Stimulated activated CD4-positive, alpha-beta T cell treated with anti-CD3 and anti-CD28 coated beads, Interleukin-15, amount 100 ng/mL, for 24 hours (primary cell): ENCODE measurements at places on chromosomes 3 and 15.
A peak's percentile ranks its signal among the peaks of the same experiment; 100 is the strongest.

DNA sequence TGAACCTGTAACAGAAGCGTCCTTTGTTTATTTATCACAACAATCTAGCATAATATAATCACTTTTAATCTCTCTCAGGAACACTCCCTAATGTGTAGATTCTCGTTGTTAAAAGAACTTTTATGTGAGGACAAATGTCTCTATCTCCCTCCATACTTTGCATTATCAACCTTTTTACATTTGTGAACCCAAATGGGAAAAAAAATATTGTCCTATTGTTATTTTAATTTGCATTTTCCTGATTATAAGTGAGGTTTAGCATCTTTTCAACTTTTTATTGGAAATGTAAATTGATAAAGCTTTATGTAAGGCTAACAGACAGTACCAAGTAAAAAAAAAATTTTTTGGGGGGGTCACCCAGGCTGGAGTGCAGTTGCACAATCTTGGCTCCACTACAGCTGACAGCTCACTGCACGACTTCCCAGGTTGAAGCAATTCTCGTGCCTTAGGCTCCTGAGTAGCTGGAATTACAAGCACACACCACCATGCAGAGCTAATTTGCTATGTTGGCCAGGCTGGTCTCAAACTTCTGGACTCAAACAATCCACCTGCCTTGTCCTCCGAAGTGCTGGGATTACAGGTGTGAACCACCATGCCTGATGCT lies 33.0 kb upstream of the DENND4A start:
- DNase-seq: no peak

- no peak for DNase-seq
Measured at GRCh38 chr3:152413240-152413639, 144.5 kb downstream of the MBNL1 start.

DNA sequence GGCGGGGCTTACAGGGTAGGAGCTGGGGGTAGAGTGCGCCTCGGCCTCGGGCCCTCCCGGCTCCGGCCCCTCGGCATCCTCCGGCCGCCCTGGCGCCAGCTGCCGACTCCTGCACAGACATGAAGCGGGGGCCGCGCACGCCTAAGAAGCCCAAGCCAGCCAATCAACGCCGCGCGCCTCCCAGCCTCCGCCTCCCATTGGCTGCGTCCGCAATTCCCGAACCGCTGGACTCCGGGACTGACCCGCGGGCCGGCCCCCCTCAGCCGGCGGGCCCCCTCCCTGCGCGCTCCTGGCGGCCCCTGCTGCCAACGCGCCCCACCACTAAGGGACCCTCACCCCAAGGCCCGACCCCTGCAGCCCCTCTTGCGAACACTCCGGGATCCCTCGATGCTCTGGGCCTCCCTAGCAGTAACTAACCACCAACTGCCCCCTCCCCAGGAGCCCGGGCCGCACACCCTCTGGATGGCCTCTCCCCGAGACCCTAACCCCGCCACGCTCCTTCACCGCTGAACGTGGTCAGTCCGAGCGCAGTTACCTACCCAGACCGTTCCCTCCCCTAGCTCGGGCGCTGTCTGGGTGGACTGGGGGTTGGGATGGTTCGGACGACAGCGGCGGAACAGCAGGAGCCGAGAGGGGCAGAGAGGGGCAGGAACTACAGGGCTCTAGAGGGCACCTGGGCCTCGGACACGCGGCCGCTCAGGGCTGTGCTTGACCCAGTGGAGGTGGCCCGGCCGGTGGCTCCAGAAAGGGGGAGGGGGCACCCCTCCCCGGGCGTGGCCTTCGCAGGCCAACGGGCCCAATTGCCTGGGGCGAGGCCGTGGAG lies 5.0 kb downstream of the GATA2 start:
- peak; percentile 62 for DNase-seq

DNA sequence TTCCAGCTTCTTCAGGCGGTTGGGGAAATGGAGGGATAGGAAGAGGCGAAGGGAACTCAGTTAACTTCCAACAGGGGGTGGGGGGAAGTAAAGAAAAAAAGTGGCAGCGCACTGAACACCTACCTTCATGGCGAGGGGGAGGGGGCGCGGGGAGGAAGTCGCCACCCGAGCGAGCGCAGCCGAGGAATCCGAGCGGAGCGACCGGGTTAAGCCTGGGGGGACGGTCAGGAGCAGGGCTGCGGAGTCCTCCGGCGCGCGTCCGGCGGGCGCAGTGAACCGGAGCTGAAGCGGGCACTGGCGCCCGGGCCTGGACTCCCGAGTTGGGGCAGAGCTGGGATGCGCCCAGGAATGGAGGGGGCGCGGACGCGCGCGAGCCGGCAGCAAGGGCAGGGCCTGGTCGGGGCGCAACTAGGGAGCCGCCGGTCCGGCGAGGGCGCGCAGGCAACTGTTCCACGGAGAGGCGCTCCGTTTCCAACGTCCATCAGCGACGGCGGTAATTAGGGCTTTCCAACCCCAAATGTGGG lies at the start of gene WNT5A:
Gene WNT5A (minus strand): TSS at position 450 of the 524 bp plus-strand sequence. CDS start 321 bp downstream, at position 129.
- no peak for DNase-seq

GRCh38 chr15:83305704-83306291 lies 21.3 kb upstream of the BNC1 start:
- no peak for DNase-seq

GRCh38 chr3:5126586-5126985 lies 4.5 kb downstream of the ARL8B start:
- no peak for DNase-seq

GRCh38 chr3:51703761-51704510 lies 2.9 kb upstream of the GRM2 start:
- no peak for DNase-seq

- DNase-seq: no peak
Measured at GRCh38 chr3:97699889-97700288, 64.7 kb upstream of the ARL6 start.

DNA sequence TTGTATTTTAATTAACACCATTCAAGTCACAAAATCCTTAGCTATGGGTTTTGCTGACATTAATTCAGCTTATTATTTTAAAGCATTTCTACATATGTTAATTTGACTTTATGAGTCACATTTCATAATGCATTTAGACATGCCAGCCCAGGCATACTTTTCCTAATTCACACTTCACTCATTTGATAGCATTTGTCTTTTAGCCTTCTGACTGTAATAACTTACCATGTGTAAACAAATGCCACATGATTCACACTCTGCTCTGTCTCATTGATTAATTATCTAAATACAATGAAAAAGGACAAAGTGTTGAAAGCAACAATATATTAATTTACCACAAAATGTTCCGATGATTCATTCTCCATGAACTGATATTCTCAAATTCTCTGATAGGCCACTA lies 927.8 kb upstream of the EPHA6 start:
- DNase-seq: no peak

DNA sequence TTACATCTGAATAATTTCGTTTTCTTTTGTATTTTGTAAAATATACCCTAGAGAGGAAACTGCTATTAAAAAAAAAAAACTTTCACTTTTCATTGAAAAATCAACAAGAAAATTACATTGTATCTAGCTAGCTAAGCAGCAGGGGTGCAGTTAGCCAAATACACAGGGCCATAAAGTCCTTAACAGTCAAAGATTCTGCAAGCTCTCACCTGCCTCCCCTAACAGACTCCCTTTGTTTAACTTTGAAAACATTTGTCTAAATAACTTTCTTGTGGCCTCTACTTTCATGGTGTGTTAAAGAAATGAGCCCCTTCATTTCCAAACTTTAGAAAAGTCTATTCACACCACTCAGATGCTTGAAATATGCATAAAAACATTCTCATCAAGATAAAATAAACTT lies 23.3 kb downstream of the CBLB start:
- no peak for DNase-seq

DNA sequence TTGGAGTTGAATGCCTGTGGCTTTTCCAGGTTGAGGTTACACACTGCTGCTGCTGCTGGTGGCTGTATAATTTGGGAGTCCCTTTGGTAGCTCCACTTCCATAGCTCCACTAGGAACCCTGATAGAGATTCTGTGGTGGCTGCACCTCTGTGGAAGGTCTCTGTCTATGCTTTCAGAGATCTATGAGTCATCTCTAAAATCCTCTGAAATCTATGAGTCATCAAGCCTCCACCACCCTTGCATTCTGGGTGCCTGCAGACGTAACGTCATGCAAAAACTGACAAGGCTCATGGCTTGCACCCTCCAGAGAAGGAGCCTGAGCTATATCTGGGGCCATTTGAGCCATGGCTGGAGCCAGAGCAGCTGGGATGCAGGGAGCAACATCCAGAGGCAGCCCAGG lies 1037.0 kb upstream of the CFAP20DC start:
- peak; percentile 62 for DNase-seq

DNA sequence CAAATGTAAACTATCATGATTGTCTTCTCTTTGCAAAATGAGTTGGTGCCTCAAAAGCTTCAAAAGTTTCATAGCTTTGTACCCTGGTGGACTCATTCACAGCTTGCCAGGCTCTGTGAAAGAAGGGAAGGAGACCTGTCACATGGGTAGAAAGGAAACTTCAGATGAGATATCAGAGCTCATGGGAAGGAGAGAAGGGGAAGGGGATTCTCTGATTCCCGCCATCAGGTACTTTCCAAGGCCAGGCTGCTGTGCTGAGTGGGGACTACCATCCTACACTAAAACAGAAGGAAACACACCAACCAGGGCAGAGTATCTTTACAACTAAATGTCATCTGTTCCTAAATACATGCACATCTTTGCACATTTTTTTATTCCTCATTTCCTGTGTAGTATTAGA lies 9.2 kb downstream of the ILDR1 start:
- no peak for DNase-seq
